ENCODE measurements at places on chromosomes 11 and 22.
A peak's percentile ranks its signal among the peaks of the same experiment; 100 is the strongest.

DNA sequence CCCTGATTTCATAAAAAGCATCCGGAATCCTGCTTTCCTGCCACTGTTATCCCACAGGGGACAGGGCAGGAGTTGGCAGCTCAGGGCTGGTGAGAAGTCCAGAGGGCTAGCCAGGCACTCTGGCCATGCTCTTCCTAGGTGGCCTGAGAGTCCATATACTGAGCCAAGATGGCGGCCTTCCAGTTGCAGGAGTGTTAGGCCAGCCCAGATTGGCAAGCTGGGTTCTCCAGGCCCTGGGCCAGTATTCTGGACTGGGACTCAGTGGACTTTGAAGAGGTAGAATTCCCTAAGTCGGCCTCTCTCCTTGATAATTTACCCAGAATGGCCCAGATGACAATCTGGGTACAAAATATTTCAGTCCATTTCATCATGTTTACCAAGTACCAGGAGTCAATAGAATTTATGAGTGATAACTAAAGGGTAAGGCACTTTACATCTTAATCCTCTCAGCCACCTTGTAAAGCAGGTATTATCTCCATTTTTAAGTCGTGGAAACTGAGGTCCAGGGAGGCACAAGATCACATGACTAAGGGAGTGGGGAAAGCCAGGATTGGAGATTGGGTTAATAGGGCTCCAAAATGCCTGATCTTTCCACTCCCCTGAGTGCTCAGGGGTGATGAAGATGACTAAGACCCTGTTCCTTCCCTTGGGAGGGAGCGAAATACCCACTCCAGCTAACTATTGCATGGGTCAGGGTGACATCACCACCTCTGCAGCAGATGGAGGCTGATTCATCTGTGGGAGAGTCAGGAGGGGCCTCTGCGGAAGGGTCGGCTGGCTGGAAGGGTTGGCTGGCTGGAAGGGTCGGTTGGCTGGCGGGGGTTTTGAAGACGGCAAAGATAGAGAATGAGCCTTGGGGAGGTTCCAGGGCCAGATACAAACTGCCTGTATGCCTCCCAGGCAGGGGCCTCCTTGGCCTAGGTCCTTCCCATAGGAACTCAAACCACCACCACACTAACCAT is 1.2 kb upstream of the MICALL1 start:
- DNase-seq: peak; percentile 89

GRCh38 chr11:16785520-16786128 is 47.2 kb downstream of the C11orf58 start:
- DNase-seq: peak; percentile 71

DNA sequence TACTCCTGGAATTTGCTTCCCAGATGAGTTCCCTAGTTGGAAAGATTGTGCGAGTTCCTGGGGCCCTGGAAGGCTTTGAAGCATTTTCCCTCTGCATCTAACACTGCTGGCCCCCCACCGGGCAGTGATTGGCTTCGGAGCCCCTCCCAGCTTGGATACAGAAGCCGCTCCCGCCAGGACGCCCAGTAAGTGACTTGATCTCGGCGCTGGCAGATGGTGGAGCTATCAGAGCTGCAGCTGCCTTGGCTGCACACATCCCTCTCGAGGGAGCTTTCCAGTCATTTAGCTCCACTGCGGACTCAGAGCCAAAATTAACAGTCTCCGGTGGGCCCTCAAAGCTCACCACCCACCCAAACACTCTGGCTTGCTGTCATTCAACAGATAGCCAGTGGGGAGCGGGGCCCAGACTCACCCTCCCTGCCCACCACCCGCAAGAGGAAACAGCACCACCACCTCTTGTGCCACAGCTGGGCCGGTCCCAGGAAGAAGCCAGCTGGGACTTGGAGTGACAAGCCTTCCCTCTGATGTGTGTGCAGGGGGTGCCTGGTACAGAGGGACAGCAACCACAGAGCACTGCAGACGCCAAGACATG is 162.3 kb downstream of the TRIM29 start:
- no peak for DNase-seq

DNA sequence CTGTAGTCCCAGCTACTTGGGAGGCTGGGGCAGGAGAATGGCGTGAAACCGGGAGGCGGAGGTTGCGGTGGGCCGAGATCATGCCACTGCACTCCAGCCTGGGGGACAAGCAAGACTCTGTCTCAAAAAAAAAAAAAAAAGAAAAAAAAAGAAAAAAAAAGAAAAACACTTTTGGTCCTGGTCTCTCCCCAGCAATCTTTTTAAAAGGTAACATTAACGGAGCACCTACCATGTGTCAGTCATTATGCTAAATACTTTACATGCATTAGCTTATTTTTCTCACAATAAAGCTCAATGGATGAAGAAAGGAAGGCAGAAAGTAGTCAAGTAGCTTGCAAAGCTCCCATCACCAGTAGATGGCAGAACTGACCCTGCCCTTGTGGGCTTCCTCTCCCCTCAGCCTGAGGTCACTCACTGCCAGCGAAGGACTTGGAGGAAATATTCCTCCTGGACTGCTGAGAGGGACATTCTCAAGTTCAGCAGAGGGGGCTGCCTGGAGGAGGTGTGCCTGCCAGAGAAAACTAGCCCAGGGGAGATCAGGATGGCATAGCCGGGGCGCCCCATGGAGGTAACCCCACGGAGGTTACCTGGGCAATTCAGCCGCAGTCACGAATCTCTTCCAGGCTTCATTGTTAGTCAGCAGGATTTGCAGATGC is 15.5 kb downstream of the APOL3 start:
- peak; percentile 51 for DNase-seq

DNA sequence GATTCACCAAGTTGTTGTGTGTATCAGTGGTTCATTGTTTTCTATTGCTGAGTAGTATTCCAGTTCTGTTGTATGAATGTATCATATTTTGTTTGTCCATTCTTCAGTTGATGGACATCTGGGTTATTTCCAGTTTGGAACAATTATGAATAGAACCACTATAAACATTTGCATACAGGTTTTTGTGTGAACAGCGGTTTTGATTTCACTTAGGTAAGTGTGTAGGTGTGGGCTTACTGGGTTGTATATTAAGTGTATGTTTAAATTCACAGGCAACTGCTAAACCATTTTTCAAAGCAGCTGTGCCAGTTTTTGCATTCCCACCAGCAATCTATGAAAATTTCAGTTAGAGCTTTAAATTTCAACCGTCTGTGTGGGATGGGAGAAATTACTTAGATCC is 217.8 kb downstream of the NELL1 start:
- no peak for DNase-seq

- no peak for DNase-seq
These were observed 25.4 kb upstream of the MOB2 start for GRCh38 chr11:1511937-1512496.

GRCh38 chr11:118238421-118238820 is 13.6 kb upstream of the JAML start:
- DNase-seq: no peak

DNA sequence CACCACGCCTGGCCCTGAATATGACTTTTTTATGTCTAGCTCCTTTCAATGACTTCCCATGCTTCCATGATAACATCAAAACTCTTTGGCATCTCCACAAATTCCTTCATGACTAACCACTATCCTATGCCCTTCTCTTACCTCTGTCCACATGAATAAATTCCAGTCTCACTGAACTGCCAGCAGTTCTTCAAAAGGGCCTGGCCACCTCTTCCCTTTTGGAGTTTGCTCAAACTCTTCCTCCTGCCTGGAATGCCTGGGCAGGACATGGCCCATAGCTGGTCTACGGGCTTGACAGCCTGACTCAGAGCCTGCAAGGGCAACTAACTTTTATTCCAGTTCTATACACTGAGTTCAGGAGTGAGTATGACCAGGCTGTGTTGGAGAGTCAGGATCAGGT is 41.8 kb upstream of the ZBTB16 start:
- peak; percentile 56 for DNase-seq

- DNase-seq: no peak
These were observed 55.2 kb upstream of the ZBED5 start for GRCh38 chr11:10913075-10913474.

- DNase-seq: no peak
These were observed 18.5 kb downstream of the KRTAP5-5 start for GRCh38 chr11:1647901-1648652.

GRCh38 chr11:14067686-14068085 is 105.2 kb downstream of the SPON1 start:
- DNase-seq: no peak

DNA sequence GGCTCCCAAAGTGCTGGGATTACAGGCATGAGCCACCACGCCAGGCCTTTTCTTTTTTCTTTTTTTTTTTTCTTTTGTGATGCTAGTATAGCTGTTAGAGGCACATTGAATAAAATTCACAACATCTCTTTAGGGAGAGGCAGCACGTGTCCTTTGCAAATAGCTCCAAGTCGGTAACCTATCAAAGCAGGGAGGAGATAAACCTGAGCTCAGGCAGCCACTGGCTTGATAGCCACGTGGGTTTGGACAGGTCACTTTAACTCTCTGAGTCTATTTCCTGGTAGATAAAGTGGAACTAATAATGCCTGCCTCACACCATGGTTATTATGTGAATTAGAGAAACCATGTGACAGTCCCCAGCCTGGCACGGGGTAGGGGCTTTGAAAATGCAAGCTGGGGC is 43.1 kb upstream of the ATXN10 start:
- DNase-seq: no peak

DNA sequence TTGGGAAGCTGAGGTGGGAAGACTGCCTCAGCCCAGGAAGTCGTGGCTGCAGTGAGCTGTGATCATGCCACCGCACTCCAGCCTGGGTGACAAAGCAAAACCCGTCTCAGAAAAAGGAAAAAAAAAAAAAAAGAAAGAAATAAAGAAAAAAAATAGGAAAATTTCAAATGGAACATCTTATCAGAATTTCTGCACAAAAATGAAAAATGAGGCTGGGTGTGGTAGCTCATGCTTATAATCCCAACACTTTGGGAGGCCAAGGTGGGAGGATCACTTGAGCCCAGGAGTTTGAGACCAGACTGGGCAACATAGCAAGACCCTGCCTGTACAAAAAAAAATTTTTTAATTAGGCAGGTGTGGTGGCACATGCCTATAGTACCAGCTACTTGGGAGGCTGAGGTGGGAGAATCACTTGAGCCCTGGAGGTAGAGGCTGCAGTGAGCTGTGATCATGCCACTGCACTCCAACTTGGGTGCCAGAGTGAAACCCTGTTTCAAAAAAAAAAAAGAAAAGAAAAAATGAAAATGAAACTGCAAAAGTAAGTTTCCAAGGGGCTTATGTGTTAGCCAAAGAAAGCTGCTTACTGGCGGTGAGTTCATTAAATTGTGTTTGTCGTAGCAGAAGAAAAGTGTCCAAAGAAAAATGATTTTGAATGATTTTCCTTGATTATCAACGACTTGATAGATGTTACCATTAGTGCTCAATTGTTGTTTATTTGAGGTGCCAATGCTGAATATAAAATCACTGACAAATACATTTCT is 7.5 kb upstream of the CRKL start:
- no peak for DNase-seq

DNA sequence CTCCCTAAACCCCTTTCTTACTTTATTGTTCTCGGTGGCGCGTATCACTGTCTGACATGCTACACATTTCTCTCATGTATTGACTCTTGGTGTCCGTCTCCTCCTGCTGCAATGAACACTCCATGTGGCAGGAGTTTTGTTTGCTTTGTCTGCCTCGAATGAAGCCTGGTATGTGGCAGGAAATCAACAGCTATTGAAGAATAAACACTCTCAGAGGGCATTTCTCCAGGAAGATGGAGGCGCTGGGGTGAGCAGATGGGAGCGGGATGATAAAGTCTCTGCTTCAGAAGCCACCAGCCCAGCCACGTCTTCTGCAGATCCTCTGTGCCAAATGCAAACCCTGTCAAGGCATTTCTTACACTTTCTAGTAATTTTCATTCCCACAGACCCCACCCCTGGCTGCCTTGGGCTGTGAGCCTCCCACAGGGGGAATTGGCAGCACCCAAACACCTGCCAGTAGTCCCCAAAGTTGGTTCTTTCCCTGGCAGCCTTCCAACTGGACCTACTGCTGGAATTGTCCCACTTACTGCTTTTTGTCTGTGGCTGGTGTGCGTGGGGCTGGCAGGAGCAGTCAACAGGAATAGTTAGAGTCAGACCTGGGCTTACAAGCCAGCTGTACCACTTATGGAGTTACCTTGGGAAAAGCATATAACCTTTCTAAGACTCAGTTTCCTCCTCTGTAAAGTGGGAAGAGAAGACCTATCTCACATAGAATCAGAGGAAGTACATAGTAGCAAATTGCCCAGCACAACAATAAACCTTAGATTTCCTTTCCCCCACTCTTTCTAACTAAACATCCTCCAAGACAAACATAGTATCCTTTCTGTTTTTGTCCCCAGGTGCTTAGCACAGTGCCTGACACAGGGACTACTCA is 13.3 kb upstream of the IL10RA start:
- DNase-seq: peak; percentile 37

DNA sequence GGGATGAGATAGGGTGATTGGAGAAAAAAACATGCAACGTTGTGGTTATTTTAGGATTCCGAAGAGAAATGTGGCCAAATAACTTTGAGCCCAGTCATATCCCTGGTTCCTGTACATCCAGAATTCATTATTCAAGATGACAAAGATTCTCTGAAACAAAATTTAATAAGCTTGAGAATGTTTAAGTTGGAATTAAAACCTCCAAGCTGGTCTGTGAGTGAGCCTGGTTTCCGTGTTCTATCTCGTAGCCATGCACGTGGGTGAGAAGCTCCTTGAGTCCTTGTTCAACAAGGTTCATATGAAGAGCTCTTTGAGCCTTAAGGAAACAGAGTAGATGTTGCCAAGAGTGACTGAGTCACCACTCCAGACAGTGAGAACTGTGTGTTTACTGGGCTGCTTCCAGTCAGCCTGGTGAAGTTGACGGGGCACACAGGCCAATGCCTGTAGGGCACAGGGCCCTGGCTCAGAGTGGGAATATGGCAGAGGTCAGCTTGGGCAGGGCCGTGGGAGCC is 206.5 kb downstream of the NAV2 start:
- peak; percentile 97 for DNase-seq

DNA sequence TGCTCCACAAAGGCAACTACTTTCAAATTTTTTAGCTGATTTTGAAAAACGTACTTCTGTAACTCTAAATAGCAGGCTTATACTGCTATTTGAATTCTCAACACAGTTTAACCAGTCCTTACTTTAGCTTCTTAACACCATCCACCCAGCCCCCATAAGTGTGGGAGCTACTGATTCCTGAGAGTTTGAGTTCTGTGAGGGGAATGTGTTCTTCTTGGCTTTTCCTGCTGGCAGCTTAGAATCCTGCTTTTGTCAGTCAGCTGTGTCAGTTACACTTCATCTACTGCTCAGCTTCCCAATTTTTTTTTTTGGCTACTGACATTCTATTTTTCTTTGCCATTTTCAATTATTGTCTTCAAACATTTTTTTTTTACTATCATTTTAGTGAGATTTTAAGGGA is 440.4 kb downstream of the INSC start:
- no peak for DNase-seq

DNA sequence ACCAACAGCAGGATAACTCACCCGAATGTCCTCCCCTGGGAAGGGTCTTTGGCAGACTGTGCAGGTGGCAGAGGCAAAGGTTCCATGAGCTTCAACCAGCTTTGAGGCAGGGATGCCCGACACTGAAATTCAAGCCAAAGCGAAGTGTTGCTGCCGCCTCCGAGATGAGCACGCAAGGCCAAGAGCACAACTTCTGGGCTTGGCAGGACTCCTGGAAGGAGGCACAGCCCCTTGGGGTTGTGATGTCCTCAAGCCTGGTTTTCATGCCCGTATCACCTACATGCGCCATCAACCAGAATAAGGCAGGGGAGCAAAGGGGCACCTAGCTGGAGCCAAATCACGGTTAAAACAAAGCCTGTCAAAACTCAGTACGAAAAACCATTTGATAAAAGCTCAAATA is 5.7 kb downstream of the SIRT3 start:
- DNase-seq: no peak

- DNase-seq: peak; percentile 88
These were observed 4.7 kb downstream of the YPEL4 start for GRCh38 chr11:57644748-57645688.

Measured in PC-3 (cell line).